ENCODE measurements at places on chromosomes 12 and 14.

- no peak for DNase-seq
Observed at GRCh38 chr12:75257510-75257909, 47.9 kb upstream of the KCNC2 start.

GRCh38 chr12:6049992-6050391 lies 74.5 kb downstream of the VWF start:
- no peak for DNase-seq

DNA sequence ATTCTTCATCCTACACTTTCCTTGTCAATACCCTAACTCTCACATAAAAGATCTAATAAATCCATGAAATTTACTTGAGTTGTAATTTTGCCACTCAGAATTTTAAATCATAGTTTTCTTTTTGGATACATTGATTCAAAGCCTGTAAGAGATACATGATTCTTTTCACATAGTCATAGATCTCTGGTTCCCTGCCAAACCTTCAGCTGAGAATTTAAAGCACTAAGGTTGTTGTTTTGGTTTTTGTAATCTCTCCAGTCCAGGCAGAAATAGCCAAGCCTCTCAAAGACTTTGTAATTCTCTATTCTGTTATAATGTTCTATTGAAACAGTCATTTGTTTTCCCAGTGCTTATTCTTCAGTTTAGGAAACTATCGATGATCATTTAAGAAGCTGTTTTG lies 273.9 kb downstream of the TRHDE start:
- no peak for DNase-seq

DNA sequence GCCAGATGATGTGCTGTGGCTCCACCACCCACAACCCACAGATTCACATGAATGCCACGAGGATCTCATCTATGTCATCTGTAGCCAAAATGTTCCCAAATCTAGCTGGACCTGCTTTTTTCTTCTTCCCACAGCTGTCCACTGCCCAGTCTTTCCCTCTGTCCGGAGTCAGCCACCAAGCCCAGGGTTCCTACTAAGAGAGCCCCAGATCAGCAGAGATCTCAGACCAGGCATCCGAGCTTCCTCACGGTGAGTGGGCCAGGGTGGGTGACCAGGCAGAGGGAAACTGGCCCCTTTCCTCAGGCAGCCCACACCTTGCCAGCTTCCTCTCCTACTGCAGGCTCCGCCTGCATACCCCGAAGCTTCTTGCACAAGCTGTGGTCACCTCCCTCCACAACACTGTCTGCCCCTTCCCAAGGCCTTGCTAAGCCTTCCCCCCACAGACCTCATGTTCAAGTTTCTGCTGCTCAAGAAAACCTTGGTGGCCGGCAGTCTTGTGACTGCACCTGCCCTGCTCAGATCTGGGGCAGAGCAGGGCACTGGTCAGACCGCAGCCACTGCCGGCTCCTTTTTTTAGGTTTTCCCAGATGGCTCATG lies 81.4 kb downstream of the ACTN1 start:
- DNase-seq, result no peak

DNA sequence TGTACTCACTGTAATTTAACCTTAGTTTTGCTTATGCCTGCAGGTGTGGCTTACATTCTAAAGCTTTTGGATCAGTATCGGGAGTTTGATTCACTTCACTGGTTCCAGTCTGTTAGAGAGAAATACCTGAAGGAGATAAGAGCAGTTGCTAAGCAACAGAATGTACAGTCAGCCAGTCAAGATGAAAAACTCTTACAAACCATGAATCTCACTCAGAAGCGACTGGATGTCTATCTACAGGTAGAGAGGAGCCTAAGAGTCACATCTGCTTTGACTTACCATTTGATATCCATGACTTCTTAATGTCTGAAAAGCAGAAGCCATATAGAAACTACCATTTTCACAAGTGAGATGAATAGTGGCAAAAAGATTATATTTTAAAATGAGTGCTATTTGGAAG lies 56.5 kb downstream of the WASHC4 start:
- DNase-seq, result no peak

DNA sequence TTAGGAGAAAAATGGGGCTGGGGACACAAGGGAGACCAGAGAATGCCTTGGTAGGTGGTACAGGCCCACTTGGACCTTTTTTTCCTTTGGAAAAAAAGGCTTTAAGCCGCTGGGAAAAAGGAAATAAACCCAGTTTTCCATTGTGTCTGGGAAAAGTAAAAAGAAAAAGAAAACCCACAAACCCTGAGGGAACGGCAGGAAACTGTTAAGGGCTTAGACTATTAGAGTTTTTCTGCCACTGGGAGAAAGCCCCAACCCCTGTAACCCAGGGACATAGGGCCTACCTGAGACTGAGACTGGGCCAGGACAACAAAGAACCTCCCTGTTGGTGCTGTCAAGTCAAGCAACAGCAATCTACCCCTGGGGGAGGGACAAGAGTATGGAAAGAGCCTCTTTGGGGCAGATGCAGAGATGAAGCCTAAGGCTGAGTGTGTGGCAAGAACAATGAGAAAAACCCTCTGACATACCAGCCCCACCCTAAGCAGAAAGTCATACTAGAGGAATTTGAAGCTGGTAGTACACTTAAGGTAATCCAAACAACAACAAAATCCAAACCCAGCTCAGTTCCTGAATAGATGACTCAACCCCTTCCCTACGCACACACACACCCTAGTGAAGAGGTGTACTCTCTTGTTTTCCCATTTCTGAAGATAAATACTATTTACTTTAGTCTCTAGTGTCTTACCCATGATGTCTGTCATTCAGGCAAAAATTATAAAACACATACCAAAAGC lies 22.8 kb downstream of the ATF1 start:
- DNase-seq, result no peak

DNA sequence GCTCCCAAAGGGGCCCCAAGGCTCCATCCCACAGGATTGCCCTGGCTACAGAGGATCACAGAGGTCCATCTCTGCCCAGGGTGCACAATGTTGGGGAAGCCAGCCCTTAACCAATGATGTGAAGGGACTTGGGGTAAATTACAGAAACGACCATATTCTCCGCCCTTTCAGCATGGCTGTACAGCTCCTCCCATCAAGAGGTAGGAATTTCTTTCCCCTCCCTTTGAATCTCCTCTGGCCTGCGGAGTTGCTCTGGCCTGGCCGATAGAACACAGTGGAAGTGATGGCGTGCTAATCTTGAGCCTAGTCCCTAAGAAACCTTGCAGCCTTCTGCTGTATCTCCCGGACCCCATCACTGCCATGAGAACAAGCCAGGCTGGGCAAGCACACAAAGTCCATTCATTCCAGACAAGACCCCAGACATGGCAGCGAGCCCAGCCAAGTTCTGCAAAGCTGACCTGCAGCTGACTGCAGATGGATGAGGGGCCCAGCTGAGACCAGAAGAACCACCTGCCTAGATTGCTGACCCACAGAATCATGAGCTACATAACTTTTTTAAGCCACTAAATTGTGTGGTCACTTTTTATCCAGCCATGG lies 6.9 kb upstream of the IFI27 start:
- no peak for DNase-seq

DNA sequence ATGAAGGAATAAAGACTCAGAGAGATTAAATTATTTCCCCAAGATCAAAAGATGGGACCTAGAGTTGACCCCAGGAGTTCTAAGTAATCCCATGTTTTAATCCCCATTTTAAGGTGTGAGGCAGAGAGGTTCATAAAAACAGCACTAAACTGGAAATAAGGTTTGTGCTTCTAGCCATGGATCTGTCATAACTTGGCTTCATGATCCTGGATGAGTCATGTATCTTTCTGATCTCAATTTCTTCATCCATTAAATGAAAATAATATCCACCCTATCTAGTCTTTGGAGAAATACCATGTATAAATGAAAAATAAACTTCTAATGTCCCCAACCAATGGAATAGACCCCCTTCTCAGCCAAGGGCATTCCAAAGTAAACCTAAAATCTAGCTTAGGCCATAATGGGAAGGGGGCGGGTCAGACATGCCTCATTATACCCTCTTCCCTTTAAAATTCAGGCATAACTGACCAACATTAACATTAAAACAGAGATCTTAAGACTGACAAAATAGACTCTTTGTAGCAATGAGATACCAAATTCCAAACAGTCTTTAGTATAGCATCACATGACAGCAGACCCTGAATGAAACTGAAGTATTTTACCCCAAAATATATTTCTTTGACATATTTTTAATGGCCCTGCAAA lies 47.8 kb downstream of the SLC41A2 start:
- no peak for DNase-seq

- DNase-seq, result no peak
Observed at GRCh38 chr12:11729008-11729407, 79.5 kb downstream of the ETV6 start.

DNA sequence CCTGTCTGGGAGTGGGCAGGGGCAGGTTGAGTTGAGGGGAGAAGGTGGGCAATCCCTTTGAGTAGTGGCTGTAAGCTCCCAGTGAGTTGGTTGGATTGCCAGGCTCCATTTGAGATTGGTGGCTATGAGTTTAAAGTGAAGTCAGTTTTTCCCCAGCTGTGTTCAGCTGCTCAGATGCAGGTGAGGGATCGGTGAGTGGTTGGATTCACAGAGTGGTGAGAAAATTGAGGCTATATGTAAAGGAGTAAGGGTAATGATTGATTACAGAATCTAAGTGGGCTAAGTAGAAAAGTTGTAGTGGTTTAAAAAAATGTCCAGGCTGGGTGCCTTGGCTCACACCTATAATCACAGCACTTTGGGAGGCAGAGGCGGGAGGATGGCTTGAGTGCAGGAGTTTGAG lies 68.6 kb downstream of the GLRX5 start:
- no peak for DNase-seq

DNA sequence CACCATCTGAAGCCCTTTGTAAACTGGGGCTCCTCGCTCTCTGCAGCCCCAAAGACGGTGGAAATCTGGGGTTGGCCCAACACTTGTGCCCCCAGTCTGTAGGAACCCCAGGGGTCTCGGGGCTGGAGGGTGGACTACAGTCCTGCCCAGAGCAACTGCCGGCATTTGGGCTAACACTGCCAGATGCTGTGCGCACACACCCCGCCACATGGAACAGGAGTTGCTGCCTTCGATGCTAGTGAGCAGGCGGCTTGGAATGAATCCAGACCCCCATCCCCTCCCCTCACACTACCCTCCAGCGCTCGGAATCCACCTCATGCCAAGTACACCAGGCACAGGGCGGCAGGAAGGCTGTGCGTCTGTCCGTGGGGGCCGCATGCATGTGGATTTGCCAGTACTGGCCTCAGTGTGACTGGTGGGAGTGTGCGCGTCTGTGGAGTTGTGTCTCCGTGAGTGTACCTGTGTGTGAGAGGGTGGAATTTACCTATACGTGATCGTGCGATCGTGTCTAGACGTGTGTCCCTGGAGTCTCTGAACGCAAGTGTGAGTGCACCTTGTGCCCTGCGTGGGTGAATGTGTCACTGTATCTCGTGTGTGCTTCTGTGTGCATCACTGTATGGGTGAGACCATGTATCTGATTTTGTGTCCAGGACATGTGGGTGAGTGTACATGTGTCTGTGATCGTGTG lies 5.1 kb downstream of the LHX5 start:
- no peak for DNase-seq

- no peak for DNase-seq
Observed at GRCh38 chr12:53060064-53060720, 10.3 kb downstream of the TNS2 start.

DNA sequence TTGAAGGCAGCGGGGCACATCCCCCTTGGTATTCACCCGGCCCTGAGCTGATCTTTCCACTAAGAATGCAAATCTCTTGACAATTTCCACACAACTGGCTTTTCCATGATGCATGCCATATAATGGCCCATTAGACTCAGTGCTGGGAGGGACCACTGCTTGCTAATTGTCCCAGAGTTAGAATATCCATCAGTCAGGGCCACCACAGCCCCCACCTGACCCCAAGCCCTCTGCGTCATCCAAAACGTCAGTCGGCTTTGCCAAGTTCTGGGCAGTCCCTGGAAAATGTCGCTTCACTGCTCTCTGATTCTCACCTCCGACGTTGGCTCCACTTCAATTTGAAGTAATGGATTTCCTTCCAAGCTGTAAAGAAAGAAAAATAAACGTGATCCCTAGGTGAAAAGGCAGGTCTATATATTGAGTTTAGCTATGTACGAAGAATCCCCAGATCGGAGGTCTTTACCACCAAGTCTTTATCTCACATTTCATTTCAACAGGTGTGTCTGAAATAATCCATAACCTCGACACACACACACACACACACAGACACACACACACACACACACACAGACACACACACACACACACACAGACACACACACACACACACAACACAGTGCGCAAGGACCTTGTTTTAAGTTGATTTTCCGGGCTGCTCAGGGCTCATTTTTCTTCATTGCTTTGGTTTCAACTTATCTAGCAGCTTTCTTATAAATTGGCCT lies 165.5 kb upstream of the NOS1 start:
- no peak for DNase-seq

- DNase-seq, result no peak
Observed at GRCh38 chr12:120101182-120101581, 15.4 kb downstream of the RAB35 start.

- no peak for DNase-seq
Observed at GRCh38 chr12:24596768-24597388, 352.0 kb downstream of the BCAT1 start.

GRCh38 chr12:86331457-86331856 lies 75.3 kb upstream of the MGAT4C start:
- DNase-seq, result no peak

GRCh38 chr14:50023671-50024490 lies 92.5 kb downstream of the VCPKMT start:
- no peak for DNase-seq

GRCh38 chr14:100669011-100669412 lies 57.7 kb upstream of the DLK1 start:
- no peak for DNase-seq

GRCh38 chr12:85825746-85826145 lies 10.5 kb downstream of the RASSF9 start:
- DNase-seq, result no peak

DNA sequence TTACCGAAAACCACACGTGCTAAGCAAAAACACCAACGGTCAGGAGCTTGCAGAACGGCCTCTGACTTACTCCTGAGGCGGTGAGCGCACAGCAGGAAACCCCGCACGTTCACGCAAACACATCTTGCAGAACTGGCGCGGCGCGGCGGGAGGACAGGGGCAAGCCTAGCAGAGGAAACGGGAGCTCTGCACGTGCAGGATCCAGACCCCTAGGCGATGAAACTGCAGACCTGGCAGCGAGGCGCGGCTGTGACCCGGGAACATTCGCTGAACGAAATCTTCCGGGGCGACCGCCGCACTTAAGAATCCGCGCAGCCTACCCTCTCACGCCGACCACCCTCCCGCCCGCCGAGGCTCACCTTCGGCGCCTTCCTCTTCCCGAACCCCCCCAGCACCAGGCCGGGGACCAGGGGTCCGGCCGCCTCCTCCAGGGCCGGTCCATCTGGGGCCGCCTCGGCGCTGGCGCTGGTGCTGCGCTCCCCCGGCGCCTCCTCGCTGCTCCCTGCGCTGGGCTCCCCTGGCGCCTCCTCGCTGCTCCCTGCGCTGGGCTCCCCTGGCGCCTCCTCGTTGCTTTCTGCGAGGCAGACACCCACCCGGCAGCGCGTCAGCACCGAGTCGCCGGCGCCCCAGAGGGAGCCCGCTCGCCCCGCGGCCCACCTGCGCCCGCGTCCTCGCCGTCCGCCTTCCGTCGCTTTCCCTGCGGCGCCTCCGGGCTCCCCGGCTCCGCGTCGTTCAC lies 615 bp downstream of the DDX51 start:
- DNase-seq, result no peak
